HTR-8/SVneo (cell line): ENCODE measurements at places on chromosomes 5 and 9.
A peak's percentile ranks its signal among the peaks of the same experiment; 100 is the strongest.

GRCh38 chr5:74201334-74202081, 439.0 kb downstream of the ENC1 start:
- peak; percentile 35 for DNase-seq

GRCh38 chr9:129567842-129568559, 52.9 kb downstream of the C9orf50 start:
- DNase-seq = peak; percentile 50

DNA sequence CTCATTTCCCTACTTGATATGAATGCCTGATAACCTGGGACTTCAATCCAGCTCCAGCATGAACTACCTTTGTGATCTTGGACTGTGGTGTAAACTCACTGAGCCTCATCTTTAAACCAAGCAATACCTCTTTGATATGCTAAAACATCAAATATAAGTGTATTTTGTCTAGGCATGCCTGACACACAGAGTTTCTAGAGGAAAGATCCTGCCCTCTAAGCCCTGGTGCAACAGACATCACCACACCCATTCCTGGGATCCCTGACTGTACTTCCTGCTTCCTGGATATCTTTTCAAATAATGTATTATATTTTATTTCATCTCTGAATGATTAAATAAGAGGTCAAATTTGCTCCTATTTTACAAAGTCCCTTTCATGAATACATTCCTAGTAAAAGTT, 55.8 kb downstream of the ANXA2R start:
- no peak for DNase-seq

DNA sequence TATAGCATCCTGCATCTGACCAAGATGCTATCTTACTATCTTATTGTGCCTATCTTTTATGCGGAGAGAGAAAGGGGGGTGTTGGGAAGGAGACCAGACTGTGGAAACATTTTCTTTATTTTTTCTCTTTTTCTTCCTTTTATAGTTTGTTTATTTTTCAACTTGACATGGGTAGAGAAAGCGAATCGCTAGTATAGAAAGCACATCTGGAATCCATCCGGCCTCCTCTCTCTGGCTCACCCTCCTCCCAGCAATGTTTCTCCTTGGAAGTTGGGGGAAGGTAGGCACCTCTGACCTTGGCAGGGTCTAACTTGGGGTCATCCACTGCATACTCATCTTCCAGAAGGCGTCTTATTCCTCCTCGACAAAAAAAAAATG, 3.9 kb downstream of the S1PR3 start:
- no peak for DNase-seq

DNA sequence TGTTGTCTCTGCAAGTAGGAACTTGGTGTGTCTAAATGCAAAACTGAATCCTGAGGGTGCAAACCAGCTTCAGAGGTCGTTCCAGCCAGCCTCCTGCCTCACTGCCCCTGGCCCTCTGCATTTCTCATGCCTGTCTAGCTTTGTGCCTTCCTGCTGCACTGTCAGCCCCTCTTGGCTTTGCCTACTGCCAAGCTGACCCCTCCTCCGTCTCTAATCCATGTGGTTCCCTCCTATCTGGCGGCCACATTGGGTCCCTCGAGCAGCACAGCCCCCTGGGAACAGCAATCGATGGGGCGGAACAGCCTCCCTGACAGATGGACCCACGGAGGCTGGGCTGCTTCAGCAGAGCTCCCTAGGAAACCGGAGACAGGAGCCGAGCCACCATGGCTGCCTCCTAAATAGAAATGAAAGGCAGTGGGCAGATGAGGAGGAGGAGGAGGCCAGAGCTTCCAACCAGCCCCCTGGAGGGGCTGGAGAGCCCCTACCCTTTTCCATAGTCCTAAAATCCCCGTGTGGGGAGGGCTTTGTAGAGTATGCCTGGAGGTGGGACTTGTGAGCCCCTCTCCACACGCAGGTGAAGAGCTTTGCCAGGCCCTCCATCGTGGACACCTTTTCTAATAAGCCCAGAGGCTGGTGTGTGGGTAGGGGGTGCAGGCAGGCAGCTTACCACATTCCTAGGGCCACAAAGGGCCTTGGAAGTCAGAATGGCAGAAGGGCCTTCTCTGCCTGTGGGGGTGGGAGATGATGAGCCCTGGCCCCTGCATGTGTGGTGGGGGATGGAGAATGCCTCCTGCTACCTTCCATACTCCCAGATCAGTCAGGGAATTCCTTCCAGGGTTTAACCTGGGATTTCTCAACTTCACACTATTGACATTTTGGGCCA, 9.2 kb upstream of the CXXC5 start:
- no peak for DNase-seq

GRCh38 chr9:101566904-101567724, 27.7 kb downstream of the PPP3R2 start:
- DNase-seq = peak; percentile 3

- no peak for DNase-seq
Observed at GRCh38 chr5:139742173-139742903, 53.3 kb upstream of the PSD2 start.
